ENCODE measurements at places on chromosomes 7 and 10.

GRCh38 chr10:43227911-43228782, 38.7 kb downstream of the RASGEF1A start:
- DNase-seq, result no peak

GRCh38 chr10:131899695-131900349, 986 bp upstream of the PPP2R2D start:
- DNase-seq, result no peak

DNA sequence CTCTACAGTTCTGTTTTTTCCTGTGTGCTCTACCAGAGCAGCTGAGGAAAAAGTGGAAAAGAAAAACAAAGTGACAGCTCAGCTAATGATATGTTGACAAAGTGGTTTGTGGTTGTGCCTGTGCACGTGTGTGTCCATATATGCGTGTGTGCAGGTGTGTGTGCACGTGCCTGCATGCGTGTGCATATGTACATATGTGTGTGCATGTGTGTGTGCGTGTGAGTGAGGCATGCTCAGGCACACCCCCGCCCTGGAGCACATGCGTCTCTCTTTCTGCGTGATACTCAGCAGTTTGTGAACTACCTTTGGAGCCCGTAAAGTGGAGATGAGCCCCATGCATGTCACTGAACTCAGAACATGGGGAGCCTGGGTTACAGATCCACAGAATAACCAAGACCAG, 84.5 kb upstream of the GPR26 start:
- DNase-seq, result no peak

GRCh38 chr7:113100121-113100603, 13.5 kb upstream of the GPR85 start:
- DNase-seq, result no peak

DNA sequence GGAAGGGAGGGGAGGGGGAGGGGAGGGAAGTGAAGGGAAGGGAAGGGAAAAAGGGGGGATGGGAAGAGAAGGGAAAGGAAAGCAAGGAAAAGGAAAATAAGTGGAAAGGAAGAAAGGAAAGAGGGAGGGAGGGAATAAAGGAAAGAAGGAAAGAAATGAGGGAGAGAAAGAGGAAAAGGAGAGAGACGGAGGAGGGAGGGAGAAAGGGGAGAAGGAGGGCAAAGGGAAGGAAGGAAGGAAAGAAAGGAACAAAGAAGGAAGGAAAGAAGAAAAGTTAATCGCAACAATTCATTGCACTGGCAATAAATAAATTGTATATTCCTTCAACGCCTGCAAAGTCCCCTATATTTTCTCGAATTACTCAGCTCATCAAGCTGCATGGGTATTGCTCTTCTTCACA, 2.6 kb upstream of the VWC2 start:
- DNase-seq, result no peak

GRCh38 chr7:48147078-48147591, 24.1 kb upstream of the ABCA13 start:
- no peak for DNase-seq

DNA sequence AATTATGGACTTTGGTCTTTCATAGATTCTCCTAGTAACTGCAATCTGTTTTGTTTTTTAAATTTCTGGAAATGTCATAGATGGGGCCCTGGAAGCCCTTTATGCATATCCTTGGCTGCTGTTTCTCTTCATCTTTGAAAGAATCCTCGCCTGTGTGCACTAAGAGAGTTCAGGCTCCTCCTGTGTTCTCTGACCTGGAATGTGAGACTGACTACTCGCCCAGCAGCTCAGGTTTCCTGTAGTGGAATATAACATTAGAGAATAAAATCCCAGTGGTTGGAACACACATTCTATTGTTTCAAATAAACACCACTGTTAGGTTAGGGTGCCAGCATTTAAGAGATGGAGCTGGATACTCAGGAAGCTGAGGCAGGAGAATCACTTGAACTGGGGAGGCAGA, 56.3 kb downstream of the WDFY4 start:
- DNase-seq, result no peak

GRCh38 chr10:74433993-74434392, 283.0 kb downstream of the ADK start:
- no peak for DNase-seq

DNA sequence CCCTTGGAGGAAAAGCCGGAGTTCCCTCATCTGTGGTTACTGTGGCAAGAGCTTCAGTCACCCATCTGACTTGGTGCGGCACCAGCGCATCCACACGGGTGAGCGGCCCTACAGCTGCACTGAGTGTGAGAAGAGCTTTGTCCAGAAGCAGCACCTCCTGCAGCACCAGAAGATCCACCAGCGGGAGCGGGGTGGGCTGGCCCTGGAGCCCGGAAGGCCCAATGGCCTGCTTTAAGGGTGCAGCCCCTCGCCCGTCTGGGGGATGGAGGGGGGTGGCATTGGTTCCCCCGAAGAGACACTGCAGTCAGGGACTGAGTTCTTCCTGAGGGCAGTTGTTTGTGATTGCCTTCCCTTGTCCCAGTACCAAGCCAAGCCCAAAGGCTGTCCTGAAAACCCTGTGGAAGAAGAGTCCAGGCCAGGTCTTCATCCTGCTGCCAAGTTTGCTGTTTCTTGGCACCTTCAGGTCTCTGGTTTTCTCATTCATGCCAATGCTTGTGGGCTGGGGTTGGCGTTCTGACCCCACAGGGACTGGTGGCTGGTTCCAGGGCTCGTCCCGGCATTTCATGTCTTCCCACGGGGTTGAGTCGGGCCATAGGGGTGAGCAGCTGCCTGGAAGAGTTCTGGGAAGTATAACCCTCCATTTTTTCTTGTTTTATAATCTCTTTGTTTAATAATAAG, 7.7 kb upstream of the ZNF783 start:
- no peak for DNase-seq

DNA sequence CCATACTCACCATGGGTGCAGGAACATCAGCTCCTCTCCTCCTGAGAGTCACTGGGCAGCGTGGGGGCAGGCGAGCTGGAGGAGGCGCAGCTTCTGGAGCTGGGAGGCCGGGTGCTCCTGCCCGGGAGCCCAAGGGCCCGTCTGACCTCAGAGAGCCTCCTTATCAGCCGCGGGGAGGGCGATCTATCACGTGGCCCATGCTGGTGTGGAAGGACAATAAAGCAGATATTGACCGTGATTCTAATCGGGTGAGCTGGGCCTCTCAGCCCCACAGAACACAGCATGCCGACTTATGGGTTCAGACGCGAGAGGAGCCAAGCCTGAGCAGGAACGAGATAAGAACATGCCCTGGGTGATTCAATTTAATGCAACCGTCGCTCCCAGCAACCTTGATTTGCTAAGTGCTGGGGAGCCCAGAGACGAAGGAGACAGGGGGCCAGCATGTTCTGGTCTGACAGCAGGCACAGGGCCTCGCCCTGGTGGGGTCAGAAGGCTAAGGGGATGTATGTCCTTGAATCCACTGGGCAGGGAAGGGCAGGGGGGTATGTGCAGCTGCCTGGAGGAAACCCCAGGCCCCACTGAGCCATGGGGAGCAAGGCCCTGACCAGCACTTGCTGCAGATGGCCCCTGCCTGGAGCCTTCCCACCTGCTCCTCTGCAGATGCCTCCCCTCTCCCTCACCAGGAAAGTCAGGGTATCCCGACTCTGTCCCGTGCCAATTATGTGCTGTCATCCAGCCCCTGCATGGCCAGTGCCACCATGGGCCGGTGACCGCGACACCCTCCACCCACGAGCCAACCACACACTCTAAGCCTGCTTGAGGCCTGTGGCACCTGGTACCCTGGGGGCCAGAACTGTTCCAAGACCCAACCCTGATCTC, 95.3 kb upstream of the RET start:
- no peak for DNase-seq

DNA sequence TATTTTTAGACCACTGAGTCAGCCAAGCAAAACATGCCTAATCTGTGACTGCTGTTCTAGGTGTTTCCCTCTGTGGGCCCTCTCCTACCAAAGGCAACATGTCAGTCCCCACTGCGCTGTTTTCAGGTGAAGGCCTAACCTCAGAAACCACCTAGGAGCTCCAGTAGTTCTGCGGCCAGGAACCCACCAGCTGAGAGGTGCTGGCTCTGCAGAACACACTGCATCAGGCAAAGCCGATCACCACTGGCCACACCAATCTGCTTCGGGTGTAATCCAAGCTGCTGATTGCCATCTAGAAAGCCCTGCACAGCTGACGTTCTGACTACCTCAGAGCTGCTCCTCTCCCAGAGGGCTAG, 14.9 kb downstream of the CAMK2G start:
- no peak for DNase-seq

DNA sequence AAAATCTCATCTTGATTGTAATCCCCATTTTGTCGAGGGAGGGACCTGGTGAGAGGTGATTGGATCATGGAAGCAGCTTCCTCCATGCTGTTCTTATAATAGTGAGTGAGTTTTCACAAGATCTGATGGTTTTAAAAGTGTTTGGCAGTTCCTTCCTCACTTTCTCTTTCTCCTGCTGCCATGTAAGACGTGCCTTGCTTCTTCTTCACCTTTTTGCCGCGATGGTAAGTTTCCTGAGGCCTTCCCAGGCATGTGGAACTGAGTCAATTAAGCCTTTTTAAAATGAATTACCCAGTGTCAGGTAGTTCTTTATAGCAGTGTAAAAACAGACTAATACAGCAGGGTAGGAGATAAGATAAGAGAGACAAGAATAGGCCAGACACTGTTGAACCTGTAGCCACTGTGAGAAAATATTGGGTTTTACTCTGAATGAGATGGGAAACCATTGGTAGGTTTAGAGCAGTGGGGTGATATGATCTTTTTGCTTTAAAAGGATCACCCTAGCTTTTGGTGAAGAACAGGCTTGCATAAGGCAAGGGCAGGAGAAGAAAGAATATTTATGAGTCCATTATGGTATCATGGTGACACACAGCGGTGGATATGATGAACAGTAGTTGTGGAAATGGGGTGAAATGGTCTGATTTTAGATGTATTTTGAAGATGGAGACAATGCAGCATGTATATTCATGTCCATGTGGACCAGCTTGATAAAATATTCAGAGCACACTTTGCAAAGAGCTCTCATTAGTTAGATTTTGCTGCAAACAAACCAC, 11.5 kb downstream of the OR6B1 start:
- no peak for DNase-seq

DNA sequence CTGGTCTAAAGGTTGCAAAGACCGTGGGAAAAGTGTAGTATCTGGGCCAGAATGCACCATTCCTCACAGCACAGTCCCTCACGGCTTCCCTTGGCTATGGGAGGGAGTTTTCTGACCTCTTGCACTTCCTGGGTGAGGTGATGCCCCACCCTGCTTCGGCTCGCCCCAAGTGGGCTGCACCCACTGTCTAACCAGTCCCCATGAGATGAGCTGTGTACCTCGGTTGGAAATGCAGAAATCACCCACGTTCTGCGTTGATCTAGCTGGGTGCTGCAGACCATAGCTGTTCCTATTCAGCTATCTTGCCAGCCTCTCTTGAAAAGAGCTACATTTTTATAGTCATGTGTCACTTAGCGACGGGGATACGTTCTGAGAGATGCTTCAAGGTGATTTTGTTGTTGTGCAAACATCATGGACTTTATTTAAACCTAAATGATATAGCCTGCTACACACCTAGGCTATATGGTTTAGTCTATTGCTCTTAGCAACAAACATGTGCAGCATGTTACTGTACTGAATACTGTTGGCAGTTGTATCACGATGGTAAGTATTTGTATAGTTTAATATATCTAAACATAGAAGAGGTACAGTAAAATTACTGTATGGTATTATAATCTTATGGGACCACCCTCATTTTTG, 120.0 kb downstream of the PPP1R9A start:
- DNase-seq, result no peak

- no peak for DNase-seq
Measured at GRCh38 chr7:136509466-136509865, 359.0 kb upstream of the CHRM2 start.

- no peak for DNase-seq
Measured at GRCh38 chr7:107291434-107291833, 122.6 kb downstream of the HBP1 start.

DNA sequence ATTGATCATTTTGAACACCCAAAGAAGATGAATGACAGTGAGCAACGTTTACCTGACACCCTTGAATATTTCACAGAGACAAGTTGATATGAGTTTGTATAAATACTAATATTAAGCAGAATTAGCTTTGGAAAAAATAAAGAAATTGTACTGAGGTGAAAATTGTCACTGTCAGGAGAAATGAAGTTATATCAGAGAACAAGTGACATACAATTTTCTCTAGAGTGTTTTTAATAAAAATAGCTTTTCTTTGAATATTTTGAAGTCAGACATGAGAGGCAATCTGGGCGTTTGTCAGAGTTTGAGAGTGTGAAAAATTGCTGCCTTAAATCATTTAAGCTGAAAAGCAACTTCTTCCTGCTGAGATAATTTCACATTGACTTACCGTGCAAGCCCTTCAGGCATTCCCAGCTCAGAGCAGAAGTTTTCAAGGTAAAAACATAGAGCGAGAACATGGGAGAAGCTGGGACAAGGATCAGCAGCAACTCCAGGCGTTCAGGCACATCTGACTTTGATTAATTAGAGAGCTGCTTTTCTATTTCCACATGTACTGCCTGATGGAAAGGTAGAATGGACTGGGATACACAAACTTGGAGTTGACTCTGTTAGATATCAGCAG, 535.9 kb downstream of the TFEC start:
- DNase-seq, result no peak

- DNase-seq, result no peak
Measured at GRCh38 chr10:87841186-87841585, 22.1 kb downstream of the KLLN start.

DNA sequence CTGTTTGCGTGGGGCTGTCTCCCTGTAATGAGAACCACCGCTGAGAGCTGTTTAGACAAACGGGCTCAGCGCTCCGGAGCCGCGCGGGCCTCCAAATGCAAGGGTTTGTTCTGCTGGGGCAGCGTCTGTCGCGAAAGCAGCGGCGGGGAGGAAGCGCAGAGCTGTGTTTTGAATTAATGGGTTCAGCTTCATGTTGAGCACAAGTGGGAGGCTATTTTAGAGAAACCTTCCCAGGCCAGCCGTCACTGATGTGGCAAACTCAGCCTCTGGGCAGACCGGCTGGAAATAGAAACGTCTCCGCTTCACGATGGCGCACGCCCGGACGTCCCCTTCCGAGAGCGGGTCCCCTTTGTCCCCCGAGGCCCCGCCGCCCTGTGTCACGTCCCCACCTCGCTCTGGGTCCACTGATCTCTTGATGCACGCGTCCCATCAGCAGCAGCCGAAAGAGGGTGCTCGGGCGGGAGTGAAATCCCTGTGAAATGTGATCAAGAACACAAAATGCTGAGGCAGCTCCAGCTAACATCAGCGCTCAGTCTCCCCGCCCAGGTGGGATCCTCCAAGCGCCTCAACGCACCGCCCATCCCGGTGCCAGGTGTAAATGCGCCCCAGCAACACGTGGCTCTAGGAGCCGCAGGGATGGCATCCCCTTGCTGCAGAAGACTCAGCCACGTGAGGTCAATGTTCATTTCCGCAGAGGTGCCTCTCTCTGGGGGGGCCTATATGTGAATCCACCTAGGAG, 44.9 kb downstream of the BAMBI start:
- no peak for DNase-seq

DNA sequence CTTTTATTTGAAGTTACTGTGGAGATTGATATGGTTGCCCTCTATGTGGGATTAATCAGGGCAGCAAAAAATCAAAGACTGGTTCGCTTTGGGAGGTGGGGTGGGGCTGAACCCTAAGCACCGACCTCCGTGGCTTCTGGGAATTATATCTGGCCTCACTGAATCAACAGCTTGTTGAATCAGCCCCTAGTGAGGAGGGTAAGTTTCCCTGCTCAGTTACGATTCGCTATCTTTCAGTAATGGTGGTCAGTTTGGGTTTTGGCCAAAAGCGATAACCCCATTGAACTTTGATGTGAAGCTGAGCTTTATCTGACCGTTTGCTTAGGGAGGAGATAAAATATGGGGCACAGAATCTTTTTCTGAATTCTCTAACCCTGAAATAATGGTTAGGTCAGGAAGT, 16.6 kb upstream of the ARPC1A start:
- no peak for DNase-seq

Data from substantia nigra (tissue), 51 donors.